ENCODE measurements at places on chromosomes 16 and 17.

- peak; percentile 41 for DNase-seq
Observed at GRCh38 chr17:36742267-36743000, 141.1 kb downstream of the MRM1 start.

DNA sequence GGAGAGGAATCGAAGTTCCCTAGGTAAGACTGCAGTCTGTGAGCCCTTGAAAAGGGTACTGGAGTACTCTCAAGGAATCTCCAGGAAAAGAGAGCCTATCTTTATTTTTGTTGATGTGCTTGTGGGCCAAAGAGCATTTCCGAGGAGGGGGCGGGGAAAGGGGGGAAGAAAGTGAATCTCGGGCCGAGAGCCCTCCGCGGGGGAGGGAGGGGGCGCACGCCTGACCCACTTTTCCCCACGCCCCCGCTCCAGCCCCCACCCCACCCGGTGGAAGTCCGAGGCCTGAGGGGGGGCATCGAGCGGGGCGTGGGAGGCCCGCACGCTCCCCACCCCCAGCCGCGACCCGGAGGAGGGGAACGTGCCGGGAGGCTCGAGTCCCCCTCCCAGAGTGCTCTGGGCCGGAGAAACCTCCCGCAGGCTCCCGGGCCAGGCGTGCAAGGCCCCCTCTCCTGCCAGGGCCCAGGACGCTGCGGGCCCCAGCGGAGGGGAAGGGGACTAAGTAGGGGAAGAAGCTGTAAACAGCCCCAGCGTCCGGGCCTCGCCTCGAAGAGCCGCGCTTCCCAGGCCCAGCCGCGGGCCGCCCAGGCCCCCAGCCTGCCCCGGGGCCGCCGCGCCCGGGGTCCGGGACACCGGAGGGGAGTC lies 444 bp downstream of the HELZ start:
- no peak for DNase-seq

DNA sequence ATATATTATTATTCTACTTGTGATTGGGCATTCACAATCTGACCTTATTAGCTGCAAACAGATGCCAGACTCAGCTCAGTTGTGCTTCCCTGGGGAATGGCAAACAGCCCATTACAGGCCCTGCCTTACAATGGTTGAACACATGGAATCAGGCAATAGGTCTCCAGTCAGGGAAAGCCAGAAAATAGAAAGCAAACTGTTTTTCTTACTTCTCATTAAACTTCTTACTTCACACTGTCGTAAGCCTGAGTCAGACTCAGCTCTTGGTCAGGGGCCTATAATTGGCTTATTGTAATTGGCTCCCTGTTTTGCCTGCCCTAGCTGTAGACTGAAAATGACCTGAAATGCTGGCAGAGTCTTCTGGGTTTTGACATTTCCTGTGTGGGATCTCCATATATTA lies 77.0 kb upstream of the CA10 start:
- DNase-seq, result no peak

GRCh38 chr16:12719972-12720371 lies 83.7 kb downstream of the CPPED1 start:
- DNase-seq, result no peak

DNA sequence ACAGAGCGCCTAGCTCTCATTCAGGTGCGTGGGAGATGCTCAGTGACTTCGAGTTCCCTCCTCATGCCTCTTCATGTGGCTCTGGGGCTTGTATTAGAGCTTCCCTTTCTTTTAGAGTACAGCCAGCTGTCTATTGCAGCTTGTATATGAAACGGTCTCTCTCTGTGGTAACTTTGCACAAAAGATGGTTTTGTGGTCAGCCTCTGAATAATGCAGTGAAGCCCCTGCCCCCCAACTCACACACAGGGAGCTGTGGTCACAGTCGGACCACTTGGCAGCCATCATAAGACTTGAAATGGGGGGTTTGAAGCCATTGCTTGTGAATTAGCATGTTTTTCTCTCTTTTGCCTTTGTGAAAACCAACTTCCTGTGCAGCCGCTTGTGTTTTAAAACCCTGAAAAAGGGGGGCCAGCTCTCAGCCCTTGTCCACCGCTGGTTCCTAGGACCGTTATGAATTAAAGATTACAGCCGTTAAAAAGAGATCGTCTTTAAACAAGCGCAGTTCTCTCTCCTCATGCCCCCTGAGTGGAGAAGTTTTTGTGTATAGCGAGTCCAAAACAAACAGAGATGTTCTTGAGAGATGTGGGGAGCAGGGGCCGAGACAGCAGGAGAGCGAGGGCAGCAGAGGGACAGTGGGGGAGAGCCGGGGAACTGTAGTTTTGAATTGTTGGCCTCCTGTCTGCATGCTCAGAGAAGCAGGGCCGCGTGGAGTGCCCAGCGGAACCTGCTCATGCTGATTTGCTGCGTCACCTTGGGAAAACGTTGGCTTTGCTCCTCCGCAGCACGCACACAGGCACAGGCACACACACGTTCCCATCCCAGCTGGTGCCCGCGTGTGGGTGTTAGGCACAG lies 199.0 kb downstream of the MSI2 start:
- peak; percentile 86 for DNase-seq

DNA sequence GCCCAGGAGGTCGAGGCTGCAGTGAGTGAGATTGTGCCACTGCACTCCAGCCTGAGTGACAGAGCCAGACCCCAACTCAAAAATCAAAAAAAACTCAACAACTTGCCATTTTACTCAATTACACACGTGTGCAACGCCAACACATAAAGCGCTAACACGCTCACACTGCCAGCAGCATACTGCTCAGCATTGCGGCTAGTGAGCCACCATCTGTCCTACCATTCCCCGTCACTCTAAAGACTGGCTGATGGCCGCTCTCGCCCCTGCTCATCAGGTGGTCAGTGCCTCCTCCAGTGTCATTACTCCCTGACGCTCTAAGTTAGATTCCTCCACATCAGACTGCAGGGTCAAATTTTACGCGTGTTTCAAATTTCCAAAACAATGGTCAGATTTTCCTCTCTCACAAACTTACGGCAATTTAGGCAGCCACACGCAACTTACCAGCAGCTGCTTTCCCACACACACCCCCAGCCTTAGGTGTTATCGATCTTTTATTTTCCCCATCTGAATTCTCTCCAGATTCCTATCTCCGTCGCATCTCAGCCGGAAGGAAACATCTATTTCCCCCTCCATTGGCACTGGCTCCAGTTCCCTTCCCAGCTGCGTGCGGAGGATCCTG lies 240.8 kb downstream of the C16orf95 start:
- no peak for DNase-seq

GRCh38 chr17:18858567-18859245 lies 775 bp downstream of the PRPSAP2 start:
- DNase-seq, result no peak

DNA sequence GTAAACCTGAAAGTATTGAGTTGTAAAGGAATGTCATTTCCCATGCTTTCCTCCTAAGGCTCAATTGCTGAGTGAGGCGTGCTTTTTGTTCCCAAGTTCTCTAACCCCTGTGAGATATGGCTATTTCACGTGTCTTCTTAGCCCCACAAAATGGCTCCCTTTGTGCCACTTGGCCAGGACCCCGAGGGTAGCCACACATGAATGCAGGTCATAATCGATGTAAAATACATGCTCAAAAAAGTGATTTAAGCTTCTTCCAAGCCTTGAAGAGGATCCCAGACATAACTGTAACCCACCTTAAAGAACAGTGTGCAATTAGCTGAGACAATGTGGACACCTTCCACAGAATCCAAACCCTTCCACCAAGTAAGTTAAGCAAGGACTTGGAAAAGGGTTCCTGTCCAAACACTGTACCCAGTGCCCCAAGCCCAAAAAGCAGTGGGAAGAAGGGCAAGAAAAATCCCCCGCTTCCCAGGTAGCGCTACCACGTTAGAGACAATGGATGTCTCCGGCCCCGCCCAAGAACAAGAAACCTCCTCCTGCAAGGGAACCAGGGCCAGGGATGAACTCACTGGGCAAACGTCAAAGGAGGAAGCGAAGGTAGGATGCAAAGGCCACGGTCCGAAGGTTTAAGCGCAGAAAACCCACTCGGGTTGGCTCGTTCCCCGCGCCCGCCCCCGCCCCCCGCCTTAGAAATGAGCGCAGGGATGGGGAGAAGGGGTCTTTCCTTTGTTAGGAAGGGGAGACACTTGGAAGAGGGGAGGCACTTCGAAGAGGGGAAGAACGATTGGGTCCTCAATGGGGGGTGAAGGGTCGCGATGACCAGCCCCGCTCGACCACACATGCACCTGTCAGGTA lies 1.2 kb downstream of the JPT1 start:
- peak; percentile 69 for DNase-seq

DNA sequence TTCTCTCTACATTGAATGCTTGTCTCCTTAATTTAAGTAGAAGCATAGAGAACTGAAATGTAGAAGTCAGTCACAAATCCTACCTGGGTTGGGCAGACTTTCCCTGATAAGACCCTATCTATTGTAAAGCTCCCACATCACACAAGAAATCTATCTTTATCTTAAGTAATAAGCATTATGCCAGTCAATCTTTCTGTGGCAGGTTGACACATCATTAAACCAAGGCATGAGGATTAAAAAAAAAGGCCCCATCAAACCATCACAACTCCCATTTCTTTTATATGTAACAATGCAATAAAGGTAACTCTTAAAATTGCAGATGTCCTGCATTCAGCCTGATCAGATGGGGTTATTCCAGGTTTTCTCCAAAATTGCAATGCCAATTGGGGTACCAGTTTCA lies 311.8 kb downstream of the TOX3 start:
- no peak for DNase-seq

GRCh38 chr16:20871941-20872815 lies 28.0 kb downstream of the DCUN1D3 start:
- peak; percentile 71 for DNase-seq

GRCh38 chr17:21419299-21420239 lies 43.4 kb downstream of the KCNJ12 start:
- DNase-seq, result no peak

DNA sequence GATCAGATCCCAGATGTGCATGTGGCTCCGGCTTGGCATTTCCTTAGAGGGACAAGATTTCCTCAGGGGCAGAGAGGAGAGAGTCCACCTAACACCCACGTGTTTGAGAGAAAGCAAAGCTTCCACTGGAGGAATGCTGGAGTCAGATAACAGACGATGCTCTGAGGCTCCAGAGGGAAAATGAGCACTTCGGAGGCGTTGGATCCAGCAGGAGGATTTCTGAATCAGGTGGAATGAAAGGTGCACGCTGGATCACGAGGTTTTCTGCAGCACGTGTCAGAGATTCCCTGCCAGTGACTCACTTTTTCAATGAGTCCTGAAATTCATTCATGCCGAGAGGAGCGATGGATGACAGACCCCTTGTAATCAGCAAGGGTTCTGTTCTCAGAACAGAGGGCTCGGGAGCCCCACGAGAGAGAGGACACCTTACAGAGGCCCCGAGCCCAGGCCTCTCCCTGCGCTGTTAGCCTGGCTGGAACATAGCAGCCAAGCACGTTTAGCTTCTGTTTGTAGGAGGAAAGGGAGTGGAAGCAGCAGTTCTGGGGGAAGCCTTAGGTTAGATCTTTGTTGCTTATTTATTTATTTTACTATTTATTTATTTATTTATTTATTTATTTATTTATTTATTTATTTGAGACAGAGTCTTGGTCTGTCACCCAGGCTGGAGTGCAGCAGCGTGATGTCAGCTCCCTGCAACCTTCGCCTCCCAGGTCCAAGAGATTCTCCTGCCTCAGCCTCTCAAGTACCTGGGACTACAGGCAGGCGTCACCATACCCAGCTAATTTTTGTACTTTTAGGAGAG lies 49.3 kb upstream of the JPH3 start:
- no peak for DNase-seq

- DNase-seq, result no peak
Observed at GRCh38 chr17:44093231-44093900, 22.8 kb downstream of the G6PC3 start.

GRCh38 chr17:51238255-51238887 lies 21.5 kb downstream of the MBTD1 start:
- peak; percentile 47 for DNase-seq

DNA sequence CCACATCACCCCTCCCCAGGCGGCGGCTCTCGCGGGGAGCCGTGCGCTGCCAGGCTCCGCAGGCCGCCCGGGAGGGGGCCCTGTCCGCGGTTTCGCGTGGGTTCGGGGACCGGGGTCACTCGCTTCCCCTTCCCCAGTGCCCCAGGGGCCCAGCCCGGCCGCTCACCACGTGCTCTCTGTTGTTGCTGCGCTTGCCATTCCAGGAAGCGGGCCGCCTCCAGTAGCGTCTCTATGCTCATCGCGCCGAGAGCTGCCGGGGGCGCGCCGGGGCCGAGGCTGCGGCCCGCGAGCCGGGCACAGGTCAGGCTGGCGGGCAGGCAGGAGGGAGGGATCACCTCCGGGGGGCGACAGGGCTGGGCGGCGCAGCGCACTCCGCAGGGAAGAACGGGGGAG lies 390 bp downstream of the MNT start:
- peak; percentile 75 for DNase-seq

DNA sequence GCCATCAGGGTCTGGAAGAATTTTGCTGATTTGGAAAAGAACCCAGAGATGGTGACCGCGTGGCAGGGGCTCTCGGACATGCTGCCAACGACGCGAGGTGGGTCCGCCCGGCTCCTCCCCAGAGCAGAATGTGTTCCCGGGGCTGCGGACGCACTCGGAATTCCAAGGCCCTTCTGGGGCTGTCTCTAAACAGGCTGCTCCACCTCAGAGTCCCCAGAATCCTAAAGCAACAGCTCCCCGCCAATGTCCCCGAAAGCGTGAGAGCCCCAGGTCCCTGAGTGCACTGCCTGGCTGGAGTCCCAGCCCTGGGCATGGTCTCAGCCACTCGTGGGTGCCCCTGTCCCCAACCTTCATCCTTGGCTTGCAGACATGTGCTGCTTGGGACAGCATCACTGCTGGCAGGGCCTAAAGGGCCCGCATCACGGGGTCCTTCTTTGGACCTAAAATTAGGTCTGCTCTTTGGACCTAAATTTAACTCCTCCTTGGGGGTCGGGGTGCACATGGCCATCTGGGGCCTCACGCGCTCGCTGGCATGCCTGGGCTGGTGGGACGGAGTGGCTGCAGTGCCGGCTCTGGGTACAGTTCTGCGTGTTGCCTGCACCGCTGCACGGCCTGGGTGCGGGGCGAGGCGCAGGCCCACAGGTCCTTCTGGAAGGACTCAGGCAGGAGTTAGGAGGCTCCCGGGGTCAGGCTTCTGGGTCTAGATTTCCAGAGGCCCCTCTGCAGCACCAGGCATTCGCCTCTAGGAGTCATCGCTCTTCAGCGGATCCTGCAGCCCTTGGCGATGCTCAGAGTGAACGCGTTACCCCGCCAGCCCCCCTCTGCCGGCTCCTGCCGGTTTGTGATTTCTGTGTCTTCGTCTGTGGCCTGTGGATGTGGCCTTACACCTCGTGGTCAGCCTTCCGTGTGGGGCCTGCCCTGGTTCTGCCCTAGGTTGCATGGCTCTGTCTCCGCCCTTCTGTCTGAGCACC lies 41.9 kb upstream of the CHMP6 start:
- DNase-seq, result no peak

DNA sequence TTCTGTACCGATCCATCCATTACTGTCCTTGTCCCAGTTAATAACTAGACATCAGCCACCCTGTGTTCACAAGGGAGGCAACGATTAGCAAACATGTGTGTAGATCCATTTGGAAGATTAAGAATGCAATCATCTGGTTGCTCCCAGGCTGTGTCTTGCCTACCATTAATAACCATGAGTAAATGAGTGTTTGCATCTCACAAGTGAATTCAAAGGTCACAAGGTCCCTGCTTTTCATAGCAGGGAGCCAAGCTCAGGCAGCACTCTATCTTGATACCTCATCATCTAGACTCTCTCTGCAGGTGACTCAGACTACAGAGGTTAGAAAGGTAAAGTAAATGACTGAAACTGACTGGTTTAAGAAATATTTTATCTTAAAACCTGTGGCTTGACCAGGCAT lies 25.3 kb downstream of the VWA3A start:
- no peak for DNase-seq

GRCh38 chr17:83132251-83133081 lies 53.1 kb downstream of the METRNL start:
- peak; percentile 45 for DNase-seq

Data from hematopoietic multipotent progenitor cell treated with erythropoietin and hydrocortisone succinate and interleukin-3 and kit ligand, for 6 days (in vitro differentiated cells).